Esophagus squamous epithelium (tissue), 5 donors: ENCODE measurements at places on chromosomes 11 and 22. TPM values are rescaled to one million over a fixed set of nuclear protein-coding genes. Genes with fewer than 3 reads are reported as not detected.

The PPP1CA gene
- total RNA-seq: 189 TPM

DNA sequence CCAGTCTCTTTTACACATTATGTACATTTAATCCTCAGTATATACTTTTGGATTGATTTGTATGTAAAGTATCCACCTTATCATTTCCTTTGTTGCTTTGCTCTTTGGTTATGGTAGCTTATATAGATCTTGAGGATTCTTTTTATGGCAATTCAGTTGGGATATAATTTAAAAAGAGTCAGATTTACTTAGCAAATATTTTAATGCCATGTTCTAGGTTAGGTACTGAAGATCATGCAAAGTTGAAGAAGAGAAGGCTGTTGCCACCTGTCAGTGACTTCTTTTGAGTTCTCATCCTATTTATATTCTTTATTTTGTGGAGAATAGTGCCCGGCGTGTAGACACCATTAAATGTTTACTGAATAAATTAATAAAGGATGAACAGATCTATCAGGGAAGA is 279.7 kb downstream of the TMEM135 start:
- no peaks in the 10 kb centered on the region for H3K27me3 ChIP-seq
- H3K36me3 ChIP-seq: no peaks in the 10 kb centered on the region
- H3K27ac ChIP-seq: no peak overlapping the region

The KCNK4 gene
- total RNA-seq: not detected

DNA sequence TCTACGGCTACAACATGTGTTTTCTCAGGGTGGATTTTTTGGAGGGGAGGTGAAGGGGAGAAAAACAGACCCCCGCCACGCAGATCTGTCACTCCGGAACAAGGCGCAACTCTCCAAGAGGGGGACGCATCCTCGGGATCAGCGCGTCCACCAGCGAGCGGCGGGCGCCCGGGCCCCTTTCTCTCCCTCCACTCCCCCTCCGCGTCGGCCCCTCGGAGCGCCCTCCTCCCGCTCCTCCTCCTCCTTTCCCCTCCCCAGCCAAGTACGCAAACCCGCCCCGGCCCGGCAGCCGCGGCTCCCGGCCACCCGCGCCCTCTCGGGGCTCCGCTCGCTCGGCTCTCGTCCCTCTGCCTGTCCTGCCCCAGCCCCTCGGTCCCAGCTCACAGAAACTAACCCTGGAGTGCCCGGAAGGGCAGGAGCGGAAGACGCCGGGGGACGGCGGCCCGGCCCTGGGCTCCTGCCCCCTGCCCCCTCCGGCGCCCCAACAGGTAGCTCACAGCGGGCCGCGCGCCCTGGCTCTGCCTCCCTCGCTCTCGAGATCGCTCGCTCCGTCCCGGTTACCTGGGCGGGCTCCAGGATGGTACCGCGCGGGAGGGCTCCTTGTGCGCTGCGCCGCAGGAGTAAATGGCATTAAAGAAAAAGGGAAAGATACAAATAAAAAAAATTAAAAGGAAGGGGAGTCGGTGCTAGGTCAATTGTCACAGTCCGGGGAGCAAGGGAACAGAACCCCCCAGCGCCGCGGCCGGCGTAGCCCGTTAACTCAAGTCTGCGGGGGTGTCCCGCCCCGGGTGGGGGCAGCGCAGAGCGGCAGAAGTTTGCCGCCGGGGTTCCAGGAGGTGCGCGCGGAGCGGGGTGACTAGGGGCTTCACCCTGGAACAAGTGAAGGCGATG is 131.4 kb upstream of the C11orf58 start:
- peak overlapping the region; percentile 61 for H3K4me3 ChIP-seq
- peak overlapping the region; percentile 93 for H3K27ac ChIP-seq
- H3K27me3 ChIP-seq: no peaks in the 10 kb centered on the region
- H3K36me3 ChIP-seq: no peaks in the 10 kb centered on the region
- no peaks in the 10 kb centered on the region for H3K4me1 ChIP-seq

The GSC2 gene
- total RNA-seq: not detected

- no peak overlapping the region for H3K4me3 ChIP-seq
- no peaks in the 10 kb centered on the region for H3K27me3 ChIP-seq
Measured at GRCh38 chr22:20446383-20446970, 8.9 kb upstream of the SCARF2 start.

- no peak overlapping the region for H3K4me3 ChIP-seq
- H3K27me3 ChIP-seq: no peaks in the 10 kb centered on the region
- no peak overlapping the region for H3K27ac ChIP-seq
- no peaks in the 10 kb centered on the region for H3K36me3 ChIP-seq
- no peak for DNase-seq
Measured at GRCh38 chr11:121485216-121485615, 32.4 kb upstream of the SORL1-AS1 start.

DNA sequence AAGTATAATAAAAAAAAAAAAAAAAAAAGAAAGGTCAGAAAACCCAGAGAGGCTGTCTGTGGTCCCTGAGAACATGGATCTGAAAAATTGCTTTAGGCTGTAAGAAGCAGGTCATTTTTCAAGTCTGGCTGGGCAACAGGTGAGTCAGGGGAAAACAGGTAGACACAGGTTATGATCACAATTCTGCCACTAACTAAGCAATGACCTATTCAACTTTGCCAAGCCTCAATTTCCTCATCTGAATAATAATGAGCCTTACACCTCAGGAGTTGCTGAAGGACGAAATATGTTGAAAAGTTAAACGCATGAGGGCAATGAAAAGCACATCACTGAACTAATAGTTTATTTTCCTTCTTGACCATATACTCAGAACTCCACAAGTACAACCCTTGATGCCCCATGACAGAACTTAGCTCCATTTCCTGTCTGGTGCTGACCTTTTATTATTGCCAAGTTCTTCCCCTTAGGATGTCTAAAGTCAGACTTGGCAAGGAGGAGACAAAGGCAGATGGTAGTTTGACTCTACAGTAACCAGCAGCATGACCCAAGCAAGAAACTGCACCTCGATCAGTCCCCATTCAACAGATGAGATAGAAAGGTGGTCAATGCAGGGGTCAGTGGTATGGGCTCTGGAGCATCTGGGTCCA is 93.6 kb downstream of the SYN3 start:
- H3K36me3 ChIP-seq: no peaks in the 10 kb centered on the region
- no peak overlapping the region for H3K4me3 ChIP-seq
- H3K27ac ChIP-seq: no peak overlapping the region
- H3K4me1 ChIP-seq: peaks cover 8% of the 10 kb centered on the region

DNA sequence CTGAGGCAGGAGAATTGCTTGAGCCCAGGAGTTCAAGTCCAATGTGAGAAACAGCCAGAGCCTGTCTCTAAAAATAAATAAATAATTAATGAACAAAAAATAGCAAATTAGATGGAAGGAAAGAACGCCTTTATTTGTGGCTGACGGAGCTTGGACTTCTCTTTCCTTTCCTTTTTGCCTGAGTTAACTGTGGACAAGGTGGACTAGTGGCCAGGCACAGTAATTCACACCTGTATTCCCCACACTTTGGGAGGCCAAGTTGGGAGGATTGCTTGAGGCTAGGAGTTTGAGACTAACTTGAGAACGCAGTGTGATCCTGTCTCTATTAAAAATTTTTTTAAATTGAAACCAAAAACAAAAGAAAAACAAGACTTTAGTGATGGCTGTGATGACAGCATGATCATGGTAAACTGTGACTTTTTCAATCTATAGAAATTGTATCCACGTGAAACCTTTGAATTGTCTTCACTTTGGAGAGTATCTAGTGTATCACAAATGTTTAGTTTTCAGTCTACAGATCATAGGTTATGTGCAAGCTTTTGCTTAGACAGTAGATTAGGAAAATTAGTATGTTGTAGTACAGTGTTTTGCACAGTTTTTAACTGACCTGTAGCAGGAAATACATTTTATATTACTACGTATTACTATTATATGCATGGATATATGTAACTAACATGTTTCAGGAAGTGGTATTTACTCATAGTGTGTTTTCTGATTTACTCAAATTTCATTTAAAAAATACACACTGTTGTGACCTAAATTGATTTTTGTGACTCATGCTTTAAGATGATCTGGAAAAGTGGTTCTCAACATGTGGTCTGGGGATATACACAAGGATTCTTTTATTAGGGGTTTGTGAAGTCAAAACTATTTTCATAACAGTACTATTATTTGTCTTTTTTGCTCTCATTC is 42.1 kb downstream of the KDM2A start:
- H3K4me3 ChIP-seq: no peak overlapping the region
- H3K27ac ChIP-seq: no peak overlapping the region
- no peak for DNase-seq
- no peaks in the 10 kb centered on the region for H3K4me1 ChIP-seq
- H3K36me3 ChIP-seq: peaks cover 47% of the 10 kb centered on the region

GRCh38 chr11:129743112-129743815 is 72.4 kb upstream of the TMEM45B start:
- H3K4me3 ChIP-seq: no peak overlapping the region
- H3K36me3 ChIP-seq: no peaks in the 10 kb centered on the region
- DNase-seq: no peak
- no peak overlapping the region for H3K27ac ChIP-seq

- peaks cover 4% of the 10 kb centered on the region for H3K4me1 ChIP-seq
- H3K27ac ChIP-seq: no peak overlapping the region
- no peak for DNase-seq
- no peaks in the 10 kb centered on the region for H3K27me3 ChIP-seq
Measured at GRCh38 chr11:94106716-94107115, 21.9 kb upstream of the PANX1 start.

The RASSF7 gene
- total RNA-seq: 35.7 TPM

- H3K4me1 ChIP-seq: peaks cover 15% of the 10 kb centered on the region
- H3K27me3 ChIP-seq: no peaks in the 10 kb centered on the region
- no peaks in the 10 kb centered on the region for H3K36me3 ChIP-seq
- DNase-seq: no peak
- H3K4me3 ChIP-seq: no peak overlapping the region
- peak overlapping the region; percentile 44 for H3K27ac ChIP-seq
Measured at GRCh38 chr11:67656278-67656922, 5.9 kb upstream of the ACY3 start.

The NXPE4 gene
- total RNA-seq: not detected

DNA sequence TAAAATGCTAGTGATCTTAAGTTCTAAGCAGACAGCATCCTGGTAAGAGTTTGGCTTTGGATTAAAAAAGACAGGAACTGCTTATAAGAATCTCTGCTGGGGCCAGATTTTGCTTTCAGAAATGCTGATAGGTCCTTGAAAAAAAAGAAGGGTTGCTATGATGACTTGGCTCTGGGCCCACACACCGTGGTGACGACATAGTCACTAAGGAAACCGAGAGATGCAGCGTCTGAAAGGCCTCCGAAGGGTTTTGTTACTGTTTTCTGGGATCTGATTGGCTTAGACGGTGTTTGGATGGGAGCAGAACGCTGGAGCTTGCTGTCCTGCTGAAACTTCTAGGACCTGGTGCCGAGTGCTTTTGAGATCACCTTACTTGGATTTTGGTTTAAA is 8.4 kb downstream of the FAM118A start:
- peaks cover 80% of the 10 kb centered on the region for H3K4me1 ChIP-seq
- no peaks in the 10 kb centered on the region for H3K27me3 ChIP-seq
- no peaks in the 10 kb centered on the region for H3K36me3 ChIP-seq
- H3K27ac ChIP-seq: peak overlapping the region; percentile 88

GRCh38 chr22:23677701-23677995 is 13.2 kb upstream of the RGL4 start:
- no peaks in the 10 kb centered on the region for H3K4me1 ChIP-seq
- no peaks in the 10 kb centered on the region for H3K36me3 ChIP-seq
- H3K4me3 ChIP-seq: no peak overlapping the region
- no peaks in the 10 kb centered on the region for H3K27me3 ChIP-seq
- no peak overlapping the region for H3K27ac ChIP-seq

The SLC6A5 gene
- total RNA-seq: not detected

DNA sequence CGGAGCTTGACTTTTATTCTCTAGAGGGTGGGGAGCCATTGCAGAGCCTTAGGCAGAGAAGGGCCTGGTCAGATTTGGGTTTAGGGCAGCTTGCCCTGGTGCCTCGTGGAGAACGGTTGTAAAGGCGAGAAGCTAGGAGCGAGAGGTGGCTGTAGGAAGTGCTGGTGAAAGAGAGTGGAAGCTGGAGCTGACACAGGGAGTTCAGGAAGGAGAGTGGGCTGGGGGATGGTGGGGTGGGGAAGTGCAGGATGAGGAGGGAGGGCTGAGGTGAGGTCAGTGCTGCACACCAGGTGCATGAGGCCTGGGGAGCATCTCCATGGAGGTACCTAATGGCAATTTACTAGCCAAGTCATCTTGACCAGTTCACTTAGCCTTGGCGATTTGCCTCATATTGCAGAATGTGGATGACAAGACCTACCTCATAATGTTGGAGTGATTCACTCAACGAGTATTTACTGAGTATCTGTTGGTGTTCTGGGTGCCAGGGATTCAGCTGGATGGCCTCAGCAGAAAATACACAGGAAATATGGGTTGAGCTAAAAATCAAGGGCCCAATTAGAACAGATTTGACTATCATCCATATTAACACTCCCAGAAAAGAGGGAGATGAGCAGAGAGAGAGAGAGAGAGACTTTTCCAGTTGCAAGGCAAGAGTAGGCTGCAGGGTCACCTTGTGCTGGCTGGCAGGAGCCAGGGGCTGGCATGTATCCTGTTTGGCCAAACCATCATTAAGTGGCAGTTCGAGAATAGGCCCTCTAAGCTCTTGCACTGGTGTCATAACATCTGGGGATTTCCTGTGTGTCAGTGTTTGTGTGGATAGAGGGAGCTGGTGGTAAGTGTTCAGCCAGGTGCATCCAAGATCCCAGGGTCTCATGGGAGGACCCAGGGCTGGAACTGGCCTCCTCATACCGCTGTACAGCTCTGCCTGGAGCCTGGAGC is 44.4 kb upstream of the CLDN5 start:
- H3K4me1 ChIP-seq: peaks cover 38% of the 10 kb centered on the region
- no peak overlapping the region for H3K4me3 ChIP-seq
- no peaks in the 10 kb centered on the region for H3K27me3 ChIP-seq
- DNase-seq: no peak
- H3K36me3 ChIP-seq: no peaks in the 10 kb centered on the region
- H3K27ac ChIP-seq: no peak overlapping the region

- no peaks in the 10 kb centered on the region for H3K4me1 ChIP-seq
- DNase-seq: no peak
- no peak overlapping the region for H3K4me3 ChIP-seq
- no peak overlapping the region for H3K27ac ChIP-seq
Measured at GRCh38 chr11:28132548-28132947, 24.4 kb downstream of the METTL15 start.

DNA sequence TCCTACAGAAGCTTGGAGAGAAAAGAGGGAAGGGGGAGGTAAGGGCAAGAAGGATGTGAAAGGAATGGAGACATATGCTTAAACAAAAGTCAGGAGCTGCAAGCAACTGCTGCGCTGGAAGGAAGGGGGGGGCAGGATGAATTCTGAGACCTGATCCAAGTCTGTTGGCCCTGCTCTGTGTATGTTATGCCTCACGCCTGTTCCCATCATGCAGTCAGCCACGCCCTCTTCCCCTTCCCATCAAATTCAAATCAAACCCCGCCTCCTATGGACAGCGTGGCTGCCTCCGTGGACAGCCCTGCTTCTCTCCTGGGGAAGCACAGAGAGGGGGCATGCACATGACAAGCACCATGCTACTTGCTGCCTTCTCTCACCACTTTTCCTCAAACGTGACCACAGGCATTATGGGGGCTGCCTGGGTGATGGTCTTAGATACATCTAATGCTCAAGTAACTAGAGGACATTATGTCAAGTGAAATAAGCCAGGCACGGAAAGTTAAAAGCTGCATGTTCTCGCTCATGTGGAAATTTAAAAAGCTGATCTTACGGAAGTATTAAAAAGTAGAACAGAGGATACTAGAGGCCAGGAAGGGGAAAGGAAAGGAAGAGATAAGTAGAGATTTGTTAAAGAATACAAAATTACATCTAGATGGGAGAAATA is 45.8 kb upstream of the CYP2D6 start:
- H3K27me3 ChIP-seq: no peaks in the 10 kb centered on the region
- H3K36me3 ChIP-seq: no peaks in the 10 kb centered on the region
- peaks cover 60% of the 10 kb centered on the region for H3K4me1 ChIP-seq
- DNase-seq: no peak
- H3K4me3 ChIP-seq: no peak overlapping the region
